Stimulated activated CD8-positive, alpha-beta memory T cell treated with anti-CD3 and anti-CD28 coated beads, Interleukin-7, amount 100 ng/mL, for 4 hours (primary cell): ENCODE measurements at places on chromosomes 4 and X.

DNA sequence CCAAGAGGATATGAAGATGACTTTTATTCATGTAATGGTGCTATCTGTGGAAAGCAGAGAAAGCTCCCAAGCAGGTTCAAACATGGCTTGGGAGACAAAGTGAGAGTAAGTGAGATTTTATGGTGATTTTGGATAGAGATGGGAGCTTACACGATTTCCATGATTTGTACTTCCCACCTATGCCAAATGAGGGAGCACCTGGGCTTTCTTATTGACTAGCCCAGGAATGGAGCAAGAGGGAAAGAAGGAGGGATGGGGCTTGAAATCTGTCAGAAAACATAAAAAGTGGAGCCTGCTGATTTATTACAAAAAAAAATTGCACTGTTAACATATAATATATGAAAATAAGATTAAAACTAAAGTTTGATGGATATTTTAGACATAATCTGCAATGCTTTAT, 703.5 kb upstream of the PABPC4L start:
- no peak for DNase-seq

DNA sequence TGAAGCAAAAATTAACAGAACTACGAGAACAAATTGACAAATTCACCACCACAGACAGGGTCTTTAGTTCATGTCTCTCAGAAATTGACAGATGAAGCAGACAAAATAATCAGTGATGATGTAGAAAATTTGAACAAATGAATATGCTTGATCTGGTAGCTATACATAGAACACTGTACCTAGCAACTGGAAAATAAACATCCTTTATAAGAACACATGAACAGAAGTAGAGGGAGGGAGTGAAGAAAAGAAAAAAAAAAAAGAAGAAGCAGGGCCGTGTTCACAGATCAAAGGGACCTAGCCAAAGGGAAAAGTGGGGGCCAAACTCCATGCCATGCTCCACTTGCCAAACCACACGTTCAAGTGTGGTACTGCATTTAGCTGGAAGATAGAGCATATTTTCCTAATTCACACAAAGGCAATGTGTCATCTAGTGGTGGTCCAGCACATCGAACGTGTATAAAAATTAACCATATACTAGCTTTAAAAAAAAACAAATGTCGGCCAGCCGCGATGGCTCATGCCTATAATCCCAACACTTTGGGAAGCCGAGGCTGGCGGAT, 5.6 kb upstream of the THOC2 start:
- no peak for DNase-seq

GRCh38 chrX:126551306-126551705, 1.3 kb downstream of the DCAF12L1 start:
- DNase-seq: no peak

- no peak for DNase-seq
Observed at GRCh38 chr4:142660728-142661127, 185.4 kb downstream of the INPP4B start.
